ENCODE measurements at places on chromosomes 12 and 14.

DNA sequence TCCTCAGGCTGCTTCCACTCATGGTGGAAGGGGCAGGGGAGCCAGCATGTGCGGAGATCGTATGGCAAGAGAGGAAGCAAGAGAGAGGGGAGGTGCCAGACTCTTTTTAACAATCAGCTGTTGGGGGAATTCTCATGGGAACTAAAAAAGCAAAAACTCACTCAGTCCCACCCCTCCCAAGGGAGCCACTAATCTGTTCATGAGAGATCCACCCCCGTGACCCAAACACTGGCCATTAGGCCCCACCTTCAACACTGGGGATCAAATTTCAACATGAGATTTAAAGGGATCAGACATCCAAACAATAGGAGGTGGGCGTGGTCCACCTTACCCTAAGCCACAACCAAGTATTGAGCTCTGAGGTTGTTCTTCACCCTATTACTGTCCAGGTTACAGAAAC lies 375.1 kb downstream of the GRIN2B start:
- DNase-seq: no peak

GRCh38 chr12:88529531-88530488 lies 50.5 kb downstream of the KITLG start:
- DNase-seq: no peak

GRCh38 chr14:94112513-94113063 lies 2.1 kb downstream of the IFI27 start:
- DNase-seq: no peak

DNA sequence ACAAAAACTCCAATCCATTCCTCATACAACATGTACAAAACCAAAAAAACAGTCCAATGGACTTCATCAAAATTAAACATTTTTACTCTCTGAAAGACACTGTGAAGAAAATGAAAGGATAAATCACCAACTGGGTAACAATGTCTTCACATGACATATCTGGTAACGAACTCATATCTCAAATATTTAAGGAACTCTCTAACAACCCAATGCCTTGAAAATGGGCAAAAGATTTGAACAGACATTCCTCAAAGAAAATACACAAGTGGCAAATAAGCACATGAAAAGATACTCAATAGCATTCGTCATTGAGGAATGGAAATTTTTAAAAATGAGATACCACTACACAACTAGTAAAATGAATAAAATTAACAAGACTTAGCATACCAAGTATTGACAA lies 198.7 kb upstream of the RASSF8 start:
- DNase-seq: no peak

DNA sequence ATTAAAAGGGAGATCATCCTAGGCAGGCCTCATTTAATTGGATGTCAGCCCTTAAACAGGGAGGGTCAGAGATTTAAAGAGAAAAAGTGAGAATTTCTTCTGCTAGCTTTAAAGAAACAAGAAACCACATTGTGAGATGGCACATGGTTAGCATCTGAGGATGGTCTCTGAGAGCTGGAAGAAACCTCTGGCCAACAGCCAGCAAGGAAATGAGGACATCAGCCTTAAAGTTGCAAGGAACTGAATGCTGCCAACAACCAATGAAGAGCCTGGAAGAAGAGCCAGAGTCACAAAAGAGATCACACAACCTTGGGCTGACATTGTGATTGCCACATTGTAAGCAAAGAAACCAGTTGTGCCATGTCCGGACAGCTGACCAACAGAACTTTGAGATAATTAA lies 17.5 kb upstream of the FAR2 start:
- DNase-seq: no peak

GRCh38 chr14:85479306-85479705 lies 50.6 kb upstream of the FLRT2 start:
- no peak for DNase-seq

- DNase-seq: no peak
Measured at GRCh38 chr14:24817212-24818057, 183.4 kb upstream of the GZMB start.

All from NCI-H226 (cell line).